ENCODE measurements at places on chromosomes 7 and 10.

DNA sequence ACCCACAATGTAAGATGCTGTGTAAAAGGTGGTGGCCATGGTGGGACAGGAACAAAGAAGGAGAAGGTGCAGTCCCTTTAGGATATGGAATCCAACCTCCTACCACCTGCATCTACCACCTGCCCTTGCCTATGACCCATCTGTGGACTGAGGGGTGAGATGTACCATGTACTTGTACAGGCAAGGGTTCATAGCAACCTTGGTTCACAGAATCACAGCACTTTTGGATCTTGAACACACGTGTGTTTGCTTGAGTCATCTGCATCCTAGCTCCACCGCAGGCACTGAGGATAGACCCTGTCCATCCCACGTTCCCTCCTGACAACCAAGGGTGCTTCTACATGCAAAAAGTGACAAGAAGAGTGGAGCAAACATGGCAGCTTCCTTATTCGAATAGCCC is 162.3 kb downstream of the GFRA1 start:
- DNase-seq, result no peak

DNA sequence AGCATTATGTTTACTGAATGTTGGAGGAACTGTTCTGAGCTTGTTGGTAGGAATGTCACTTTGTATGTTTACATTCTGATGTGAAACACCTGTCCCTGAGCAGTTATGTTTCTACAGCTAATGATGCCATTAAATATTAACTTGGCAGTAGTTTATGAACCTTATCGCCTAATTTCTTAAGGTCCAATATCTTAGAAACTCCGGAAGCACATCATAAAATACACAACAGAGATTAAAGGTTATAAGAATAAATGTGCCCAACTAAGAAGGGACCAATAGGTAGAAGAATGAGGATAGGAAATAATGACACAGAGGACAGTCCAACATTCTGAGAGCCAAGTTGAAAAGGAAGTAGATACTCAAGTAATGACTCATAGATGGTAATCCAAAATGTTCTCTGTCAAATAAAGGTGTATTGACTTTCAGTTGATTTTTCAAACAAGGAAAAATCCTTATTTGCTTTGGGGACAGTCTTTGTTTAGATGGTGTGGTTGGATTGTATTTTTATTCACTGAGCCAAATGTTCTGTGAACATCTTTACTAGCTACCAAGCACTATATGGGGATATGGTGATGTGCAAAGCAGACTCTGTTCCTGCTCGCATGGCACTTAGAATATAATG is 31.9 kb downstream of the LCOR start:
- peak; percentile 60 for DNase-seq

DNA sequence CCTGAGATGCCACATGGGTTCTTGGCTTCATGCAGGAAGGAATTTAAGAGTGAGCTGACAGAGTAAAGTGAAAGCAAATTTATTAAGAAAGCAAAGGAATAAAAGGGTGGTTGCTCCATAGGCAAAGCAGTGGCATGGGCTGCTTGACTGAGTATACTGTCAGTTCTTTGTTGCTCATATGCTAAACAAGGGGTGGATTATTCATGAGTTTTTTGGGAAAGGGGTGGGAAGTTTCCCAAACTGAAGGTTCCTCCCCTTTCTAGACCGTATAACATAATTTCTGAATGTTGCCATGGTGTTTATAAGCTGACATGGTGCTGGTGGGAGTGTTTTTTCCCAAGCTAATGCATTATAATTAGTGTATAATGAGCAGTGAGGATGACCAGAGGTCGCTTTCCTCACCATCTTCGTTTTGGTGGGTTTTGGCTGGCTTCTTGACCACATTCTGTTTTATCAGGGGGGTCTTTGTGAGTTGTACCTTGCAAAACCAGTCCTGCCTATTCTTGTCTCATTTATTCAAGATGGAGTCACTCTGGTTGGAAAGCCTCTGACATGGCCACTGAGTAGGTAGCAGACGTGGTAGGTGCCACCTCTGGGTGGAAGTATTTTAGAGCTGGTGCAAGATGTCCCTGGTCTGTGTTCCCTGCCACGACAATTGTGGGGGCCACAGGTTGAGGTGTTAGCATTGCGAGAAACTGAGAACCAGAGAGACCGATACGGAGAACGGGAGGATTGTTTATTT is 107.5 kb upstream of the SDK1 start:
- DNase-seq, result no peak

DNA sequence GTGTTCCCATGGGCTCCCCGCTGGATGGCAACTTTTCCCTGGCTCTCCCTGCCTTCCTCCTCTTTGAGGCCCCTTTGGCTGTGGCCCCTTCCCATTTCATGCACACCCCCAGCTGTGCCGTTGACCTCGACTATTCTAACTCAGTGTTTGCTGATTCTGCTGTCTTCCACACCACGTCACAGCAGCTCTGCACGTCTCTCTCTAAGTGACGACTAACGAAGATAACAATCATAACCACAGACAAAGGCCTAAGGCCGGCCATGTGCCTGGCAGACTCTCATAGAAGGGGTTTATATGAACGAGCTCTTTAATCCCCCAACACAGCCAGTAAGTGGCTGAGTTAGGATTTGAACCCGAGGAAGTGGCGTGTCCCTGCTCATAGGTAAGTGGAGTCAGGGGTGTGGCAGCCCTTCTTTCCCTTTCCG is 151.5 kb upstream of the SHH start:
- DNase-seq, result peak; percentile 1

GRCh38 chr10:43123361-43124093 is 14.7 kb upstream of the CSGALNACT2 start:
- DNase-seq, result no peak

DNA sequence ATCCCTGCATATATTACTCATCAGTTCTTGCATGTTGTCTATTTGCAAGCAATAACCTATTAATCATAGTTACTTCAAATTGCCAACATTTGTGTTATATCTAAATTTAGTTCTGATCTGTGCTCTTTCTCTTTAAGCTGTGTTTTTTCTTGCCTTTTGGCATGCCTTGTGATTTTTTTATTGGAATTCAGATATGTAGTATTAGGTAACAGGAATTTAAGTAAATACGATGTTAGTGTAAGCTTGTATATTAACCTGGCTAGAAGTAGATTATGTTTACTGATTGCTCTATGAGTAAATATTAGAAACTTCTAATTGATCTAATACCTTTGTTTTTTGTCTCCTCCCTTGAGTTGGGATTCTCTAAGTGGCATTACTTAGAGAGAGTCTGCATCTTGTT is 718.9 kb upstream of the POT1 start:
- no peak for DNase-seq

Measured in common myeloid progenitor, CD34-positive (primary cell).